ENCODE measurements at places on chromosomes 1 and 21.

GRCh38 chr1:244113532-244114320, 62.6 kb downstream of the ZBTB18 start:
- DNase-seq, result no peak

GRCh38 chr1:155320661-155321617, at the start of gene RUSC1:
TSS of gene RUSC1 (plus strand) at chr1:155320894. CDS start at chr1:155321774, 880 bp downstream.
- peak; percentile 70 for DNase-seq

GRCh38 chr1:210726621-210727020, 397.9 kb downstream of the HHAT start:
- DNase-seq, result no peak

DNA sequence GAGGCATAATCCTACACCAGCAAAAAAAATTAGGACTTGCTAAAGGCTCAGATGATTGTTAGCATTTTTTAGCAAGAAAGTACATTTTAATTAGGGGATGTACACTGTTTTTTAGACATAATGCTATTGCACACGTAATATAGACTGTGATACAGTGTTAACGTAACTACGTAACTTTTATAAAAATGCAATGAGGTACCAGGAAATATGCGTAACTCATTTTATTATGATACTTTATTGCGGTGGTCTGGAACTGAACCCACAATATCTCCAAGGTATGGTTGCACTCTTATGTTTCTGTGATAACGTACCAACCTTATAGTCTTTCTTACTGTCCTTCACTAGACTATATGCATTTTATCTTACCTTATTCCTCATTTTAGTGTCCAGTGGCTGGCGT, 62.8 kb upstream of the B3GALT2 start:
- no peak for DNase-seq

GRCh38 chr1:183622013-183622412, 13.6 kb downstream of the ARPC5 start:
- DNase-seq, result no peak

DNA sequence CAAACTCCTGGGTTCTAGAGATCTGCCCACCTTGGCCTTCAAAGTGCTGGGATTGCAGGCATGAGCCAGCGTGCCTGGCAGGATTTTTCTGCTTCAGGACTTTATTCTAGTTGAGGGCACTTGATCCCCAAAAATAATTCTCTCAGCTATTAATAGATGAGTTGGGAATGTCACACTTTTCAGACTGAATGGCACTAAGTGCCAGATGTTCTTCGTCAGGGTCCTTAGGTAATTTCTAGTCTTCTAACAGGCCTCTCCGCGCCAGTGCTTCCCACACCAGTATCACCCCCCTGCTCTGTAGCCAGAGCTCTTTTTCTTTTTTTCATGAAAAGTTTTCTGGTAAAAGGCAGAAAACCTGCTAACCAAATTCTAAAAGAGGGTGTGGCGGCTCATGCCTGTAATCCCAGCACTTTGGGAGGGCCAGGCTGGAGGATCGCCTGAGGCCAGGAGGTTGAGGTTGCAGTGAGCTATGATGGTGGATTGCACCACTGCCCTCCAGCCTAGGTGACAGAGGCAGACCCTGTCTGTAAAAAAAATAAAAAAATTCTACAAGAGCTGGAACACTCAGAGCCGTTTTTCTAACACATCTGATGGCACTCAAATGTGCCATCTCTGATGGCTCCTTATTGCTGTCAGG, 6.1 kb upstream of the SARS1 start:
- no peak for DNase-seq

DNA sequence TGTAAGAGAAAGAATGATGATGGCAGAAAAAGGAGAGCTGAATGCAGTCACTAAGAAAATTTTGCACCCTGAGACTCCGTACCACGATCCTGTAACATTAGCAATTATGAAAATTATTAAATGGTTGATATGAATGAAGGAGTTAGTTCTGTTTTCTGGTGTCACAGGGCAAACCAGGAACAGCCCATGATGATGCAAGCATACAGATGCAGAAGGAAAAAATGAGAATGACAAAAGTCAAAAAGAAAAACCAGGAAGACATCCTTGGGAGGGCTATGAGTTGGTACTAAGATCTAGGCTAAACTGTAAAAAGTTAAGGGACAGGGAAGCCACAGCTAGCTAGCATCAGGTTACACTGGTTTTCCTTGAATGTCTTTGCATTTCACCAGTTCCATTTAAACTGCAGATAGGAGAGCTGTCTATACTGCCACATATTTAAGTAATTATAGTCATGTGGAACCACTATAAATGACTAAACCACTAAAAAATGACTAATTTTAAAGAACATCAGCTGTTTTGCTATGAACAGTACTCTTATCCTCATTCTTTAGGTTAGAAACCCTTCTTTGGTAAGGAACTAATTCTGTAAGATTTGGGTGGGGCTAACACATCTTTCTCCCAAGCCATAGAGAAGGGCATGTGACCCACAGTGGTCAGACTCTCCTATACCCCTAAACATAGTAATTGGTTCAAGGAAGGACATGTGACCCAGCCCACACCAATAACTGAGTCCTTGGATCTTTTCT, 11.4 kb downstream of the DOCK7 start:
- no peak for DNase-seq

- no peak for DNase-seq
Measured at GRCh38 chr1:51313961-51314777, 16.2 kb downstream of the TTC39A start.

DNA sequence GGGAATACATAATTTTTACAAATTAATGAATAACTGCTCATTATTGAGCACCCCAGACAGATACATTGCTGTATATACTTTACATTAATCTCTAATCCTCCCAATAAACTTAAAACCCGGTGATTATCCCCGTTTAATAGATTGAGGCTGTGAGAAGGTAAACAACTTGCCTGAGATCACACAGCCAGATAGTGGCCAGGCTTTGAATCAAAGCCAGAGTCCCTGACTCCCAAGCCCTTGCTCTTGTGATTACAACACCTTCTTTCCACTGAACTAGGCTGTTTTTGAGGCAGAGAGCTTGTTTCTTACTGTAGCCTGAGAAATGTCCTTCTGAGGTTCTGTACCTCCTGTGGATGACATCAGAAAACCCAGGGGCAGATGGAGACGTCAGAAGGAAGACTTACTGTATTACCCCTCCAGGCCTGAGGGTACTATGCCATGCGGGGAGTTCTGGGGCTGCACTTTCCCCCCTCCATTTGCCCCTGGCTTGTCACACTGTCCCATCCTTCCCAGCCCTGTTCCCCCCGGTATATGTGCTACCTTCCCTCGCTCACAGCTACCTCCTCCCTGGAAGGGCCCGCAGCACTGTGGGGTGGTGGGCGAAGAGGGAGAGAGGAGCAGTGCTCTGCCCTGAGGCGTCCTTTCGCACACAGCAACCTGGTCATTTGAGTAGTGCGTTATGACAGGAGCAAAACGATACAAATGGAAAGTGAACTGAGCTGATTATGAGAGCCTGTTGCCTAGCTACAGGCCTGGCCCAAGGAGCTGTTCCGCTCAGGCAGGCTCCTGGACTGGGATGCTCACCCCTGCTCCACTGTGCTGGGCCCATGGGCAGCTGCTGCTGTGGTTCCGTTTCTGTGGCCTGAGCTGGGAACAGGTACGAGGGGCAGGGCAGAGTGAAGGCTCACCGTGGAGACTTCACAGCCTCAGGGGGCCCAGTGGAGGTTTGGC, 4.6 kb downstream of the KCNC4 start:
- DNase-seq, result no peak

- DNase-seq, result no peak
Measured at GRCh38 chr1:199855580-199855979, 171.9 kb upstream of the NR5A2 start.

DNA sequence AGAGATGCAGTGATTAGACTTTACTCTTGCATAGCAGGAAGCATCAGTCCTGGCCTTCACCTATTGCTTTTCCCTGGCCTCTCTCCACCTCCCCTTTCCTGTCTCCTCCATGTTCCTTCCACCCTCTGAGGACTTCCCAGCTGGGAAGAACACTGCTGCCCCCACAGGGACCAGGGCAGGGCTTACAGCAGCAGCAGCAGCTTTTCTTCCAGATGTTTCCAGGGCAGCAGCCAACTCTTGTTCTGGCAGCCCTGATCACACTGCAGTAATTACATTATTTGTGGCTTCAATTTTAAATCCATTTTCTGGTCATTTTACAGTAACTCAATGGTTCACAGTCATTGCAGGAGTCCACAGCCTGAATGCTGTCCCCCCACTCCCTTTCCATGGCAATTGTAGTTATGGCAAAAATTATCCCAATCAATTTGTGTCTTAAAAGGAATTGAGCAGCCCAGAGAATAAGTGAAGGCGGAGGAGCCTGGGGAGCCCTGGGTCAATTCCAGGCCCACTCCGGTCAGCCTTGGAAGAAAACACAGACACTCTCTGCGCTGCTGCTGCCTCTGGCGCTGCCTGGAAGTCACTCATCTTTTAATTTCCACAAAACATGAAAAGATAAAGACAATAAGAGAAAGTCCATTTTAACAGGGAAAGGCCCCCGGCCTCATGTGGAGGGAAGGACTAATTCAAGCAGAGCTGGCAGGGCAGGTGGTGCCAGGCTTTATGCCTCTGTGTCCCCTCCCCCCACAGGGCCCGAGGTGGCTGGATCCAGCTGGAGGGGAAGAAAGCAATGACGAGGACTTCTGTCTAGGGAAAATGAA, 148.6 kb downstream of the GRIK3 start:
- no peak for DNase-seq
